ENCODE measurements at places on chromosomes 13 and 19.

DNA sequence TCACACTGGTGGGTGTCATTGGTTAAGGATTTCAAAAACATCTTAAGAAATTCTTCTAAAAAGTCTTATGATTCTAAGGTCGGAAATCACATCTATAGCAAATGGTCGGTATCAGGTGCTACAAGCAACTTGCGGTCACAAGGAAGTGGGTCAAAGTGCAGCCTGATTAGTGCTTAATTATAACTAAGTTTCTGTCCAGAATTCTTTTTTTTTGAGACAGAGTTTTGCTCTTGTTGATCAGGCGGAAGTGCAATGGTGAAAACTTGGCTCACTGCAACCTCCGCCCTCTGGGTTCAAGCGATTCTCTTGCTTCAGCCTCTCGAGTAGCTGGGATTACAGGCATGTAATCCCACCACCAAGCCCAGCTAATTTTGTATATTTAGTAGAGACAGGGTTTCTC, 1.2 kb upstream of the GDF15 start:
- DNase-seq = no peak

DNA sequence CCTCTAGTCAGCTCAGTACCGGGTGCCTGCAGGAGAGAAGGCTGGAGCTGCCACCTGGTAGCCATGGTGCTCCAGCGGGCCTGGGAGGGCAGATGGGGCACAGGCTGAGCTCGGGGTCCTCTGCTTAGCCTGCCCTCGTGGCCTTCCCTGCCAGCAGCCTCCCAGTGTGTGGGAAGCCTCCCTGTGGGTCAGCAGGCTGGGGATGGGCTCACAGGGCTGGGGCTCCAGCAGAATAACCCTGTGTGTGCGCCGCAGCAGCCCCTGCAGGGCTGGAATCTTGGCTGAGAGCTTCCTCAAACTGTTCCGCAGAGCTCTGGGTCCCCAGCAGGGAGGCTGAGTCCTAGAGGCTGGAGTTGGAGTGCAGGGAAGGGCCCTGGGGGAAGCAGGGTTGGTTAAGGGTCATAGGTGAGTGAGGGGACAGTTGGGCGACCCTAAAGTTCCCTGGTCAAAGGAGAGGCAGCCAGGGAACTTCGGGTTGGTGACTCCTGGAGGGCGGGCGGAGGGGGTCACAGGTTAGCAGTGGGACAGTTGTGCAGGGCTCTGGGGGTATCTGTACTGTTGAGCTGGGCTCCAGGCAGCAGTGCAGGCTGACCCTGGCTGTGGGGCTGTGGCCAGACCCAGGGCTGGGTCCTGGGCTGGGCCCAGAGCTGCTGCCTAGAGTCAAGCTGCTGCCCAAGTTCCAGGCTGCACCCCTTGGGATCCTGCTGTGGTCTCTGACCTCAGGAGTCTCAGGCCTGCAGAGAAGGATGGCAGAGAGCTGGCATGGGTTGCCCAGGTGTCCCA, 14.0 kb downstream of the ARHGAP33 start:
- DNase-seq = no peak

- no peak for DNase-seq
Observed at GRCh38 chr19:38842439-38843174, 7.2 kb downstream of the HNRNPL start.

DNA sequence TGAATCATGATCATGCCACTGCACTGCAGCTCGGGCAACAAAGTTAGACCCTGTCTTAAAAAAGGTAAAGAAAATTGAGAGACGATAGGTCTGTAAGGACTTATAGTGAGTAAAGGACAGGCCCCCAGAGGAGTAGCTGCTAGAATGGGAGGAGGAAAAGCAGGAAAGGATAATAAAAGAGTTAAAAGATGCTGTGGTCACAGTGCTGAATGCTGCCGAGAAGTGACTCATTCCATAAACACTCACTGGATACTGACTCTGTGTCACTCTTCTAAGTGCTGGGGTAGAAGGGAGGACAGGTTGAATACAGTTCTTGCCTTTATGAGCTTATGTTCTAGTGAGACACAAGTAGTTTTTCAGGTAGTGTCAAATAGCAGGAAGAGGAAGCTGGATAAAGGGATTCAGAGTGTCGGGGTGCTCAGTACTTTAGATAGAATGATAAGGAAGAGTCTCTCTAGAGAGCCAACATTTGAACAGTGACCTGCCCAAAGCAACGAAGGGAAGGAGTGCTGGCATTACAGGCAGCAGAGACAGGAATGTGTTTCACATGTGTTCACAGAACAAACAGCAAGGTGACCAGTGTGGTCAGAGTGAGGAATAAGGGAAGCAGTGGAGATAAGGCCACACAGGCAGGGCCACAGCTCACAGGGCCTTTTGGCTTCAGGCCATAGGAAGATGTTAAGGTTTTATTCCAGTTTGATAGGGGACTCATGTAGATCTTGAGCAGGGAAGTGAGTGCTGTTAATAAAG, 1240.5 kb downstream of the UQCRFS1 start:
- DNase-seq = no peak

DNA sequence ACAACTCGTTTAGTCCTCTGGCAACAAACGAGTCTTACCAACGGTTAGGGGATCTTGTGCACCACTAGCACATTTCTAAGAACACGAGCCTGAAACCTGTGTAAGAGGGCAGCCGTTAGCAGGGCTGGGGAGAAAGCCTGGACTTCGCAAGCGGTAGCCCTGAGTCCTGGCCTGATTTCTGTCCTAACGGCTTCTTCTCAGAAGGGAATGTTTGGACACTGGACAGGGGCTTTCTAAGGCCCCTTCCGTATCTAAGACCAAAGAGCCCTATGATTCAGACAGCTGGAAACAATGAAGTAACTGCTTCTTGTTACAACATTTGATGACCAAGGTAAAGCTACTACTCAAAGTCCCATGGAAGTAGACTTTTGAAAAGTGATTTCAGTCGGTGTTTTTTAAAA, 2.2 kb downstream of the ANKRD10 start:
- DNase-seq = no peak
